ENCODE measurements at places on chromosomes 4 and X.

DNA sequence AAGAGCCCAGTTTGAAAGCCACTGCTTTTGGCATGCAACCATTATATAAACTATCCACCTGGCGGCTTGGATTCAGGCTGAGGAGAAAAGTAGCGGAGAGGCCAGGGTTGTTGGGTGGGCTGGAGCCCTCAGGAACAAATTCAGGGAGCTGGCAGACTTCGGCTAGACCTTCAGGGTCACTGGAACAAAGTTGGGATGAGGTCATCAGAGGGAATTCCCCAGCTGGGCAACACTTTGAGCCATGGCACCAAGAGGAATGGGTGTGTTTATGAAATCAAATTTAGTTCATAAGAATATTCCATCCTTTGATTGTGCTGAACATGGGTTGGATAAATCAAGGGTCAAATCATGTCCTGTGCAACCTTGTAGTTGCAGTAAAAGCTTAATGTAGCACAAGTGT lies 22.0 kb downstream of the MTMR1 start:
- H3K4me3 ChIP-seq = no peak overlapping the region
- no peaks in the 10 kb centered on the region for H3K36me3 ChIP-seq
- DNase-seq = no peak

DNA sequence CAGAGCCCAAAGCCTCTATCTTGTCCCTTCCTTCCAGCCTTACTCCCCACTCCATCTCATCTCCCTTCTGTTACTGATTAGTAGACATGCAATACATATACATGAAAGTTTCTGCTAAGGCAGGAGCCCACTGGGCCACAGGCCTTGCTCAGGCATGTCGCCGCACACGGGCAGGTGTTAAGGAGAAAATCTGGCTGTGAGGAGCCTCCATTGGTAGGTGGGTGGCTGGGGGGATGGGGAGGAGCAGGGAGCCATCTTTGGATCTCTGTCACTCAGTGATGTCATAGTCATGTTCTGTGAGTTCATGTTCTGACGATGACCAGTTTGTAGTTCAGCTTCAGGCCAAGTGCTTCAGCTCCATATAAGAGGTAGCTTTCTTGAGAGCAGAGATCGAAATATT lies 2.9 kb upstream of the HMGB3 start:
- DNase-seq = no peak
- no peaks in the 10 kb centered on the region for H3K36me3 ChIP-seq
- no peak overlapping the region for H3K27ac ChIP-seq
- H3K4me3 ChIP-seq = no peak overlapping the region

DNA sequence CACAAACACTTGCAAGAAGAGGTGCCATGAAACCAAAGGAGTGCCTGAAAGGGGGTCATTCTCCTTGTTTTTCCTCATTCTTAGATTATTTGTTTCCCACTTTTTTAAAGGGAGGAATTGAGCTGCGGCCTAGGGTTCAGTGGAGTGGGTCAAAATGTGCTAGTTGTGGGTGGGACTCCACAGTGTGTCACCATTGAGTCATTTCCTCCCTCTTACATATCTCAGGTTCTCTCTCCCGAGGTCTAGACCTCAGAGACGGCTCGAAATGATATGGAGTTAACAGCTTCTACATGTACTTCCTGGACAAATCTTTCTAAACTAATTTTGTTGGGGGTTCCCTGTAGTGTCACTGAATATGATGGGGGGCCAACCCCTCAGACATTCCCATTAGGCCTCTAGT lies 328.4 kb upstream of the SPANXN1 start:
- H3K4me1 ChIP-seq = no peaks in the 10 kb centered on the region
- no peak overlapping the region for H3K27ac ChIP-seq
- no peaks in the 10 kb centered on the region for H3K27me3 ChIP-seq

GRCh38 chr4:184267673-184268583 lies 50.3 kb upstream of the ENPP6 start:
- H3K27me3 ChIP-seq = no peaks in the 10 kb centered on the region
- H3K4me3 ChIP-seq = no peak overlapping the region

DNA sequence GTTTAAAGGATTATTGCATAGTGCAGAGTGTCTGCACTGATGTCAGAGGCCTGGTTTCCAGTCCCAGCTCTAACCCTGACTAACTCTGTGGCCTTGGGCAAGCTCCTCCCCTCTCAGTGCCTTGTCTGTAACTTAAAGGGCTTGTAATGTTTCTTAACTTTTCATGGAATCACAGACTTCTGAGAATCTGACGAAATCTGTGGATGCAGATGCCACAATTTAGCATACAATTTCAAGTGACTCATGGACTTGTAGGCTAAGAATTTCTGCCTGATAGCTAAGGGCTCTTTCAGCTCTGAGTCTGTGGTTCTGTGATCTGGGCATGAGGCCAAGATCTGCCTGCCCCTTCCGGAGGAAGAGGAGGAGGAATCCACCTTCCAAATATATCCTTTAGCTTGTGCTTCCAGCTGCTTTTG lies 236.9 kb downstream of the AR start:
- no peak overlapping the region for H3K4me3 ChIP-seq
- no peaks in the 10 kb centered on the region for H3K27me3 ChIP-seq
- no peaks in the 10 kb centered on the region for H3K4me1 ChIP-seq
- peak; percentile 56 for DNase-seq
- H3K27ac ChIP-seq = no peak overlapping the region

DNA sequence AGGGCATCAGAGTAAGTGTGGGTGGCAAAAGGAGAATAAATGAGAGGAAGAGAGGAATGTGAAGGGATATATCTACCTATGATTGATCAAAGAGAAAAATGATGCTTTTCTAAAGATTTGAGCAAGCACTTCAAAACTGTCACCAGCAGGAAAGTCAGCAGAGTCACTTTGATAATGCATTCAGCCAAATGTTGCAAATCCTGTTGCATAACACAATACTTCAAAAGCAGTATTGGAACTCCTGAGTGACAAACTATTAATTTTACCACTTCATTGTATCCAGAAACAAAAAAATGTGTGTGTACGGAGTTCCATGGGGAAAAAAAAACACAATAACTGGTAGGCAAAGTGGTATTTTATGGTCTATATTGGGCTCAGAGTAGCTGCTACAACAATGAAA lies 160.3 kb downstream of the EMCN start:
- no peaks in the 10 kb centered on the region for H3K4me1 ChIP-seq
- no peak overlapping the region for H3K27ac ChIP-seq
- no peak overlapping the region for H3K4me3 ChIP-seq

GRCh38 chrX:120316587-120317283 lies 5.5 kb upstream of the TMEM255A start:
- no peak overlapping the region for H3K27ac ChIP-seq
- H3K4me1 ChIP-seq = no peaks in the 10 kb centered on the region
- no peaks in the 10 kb centered on the region for H3K27me3 ChIP-seq
- no peak overlapping the region for H3K4me3 ChIP-seq

DNA sequence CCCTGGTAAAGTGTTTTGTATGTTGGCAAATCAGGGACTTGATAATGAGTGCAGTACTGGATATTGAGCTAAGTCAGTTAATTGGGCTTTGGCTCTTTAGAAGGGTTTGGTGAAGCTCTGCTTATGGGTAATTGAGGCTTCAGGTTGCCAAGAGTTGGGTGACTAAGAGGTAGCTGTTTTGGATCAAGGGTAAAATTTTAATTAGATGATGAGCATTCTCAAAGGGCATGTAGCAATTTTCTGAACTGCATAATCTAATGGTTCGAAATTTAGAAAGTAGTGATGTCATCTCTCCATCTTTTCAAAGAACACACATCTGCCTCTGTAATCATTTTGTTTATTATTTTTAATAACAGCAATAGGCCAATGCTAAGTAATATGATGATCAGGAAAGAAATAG lies 5.5 kb upstream of the TRIM2 start:
- H3K36me3 ChIP-seq = no peaks in the 10 kb centered on the region
- no peak overlapping the region for H3K27ac ChIP-seq
- H3K4me3 ChIP-seq = no peak overlapping the region
- no peak for DNase-seq

- H3K4me3 ChIP-seq = no peak overlapping the region
- no peaks in the 10 kb centered on the region for H3K36me3 ChIP-seq
- H3K4me1 ChIP-seq = no peaks in the 10 kb centered on the region
- no peaks in the 10 kb centered on the region for H3K27me3 ChIP-seq
- H3K27ac ChIP-seq = no peak overlapping the region
Measured at GRCh38 chr4:19739101-19739651, 512.5 kb upstream of the SLIT2 start.

DNA sequence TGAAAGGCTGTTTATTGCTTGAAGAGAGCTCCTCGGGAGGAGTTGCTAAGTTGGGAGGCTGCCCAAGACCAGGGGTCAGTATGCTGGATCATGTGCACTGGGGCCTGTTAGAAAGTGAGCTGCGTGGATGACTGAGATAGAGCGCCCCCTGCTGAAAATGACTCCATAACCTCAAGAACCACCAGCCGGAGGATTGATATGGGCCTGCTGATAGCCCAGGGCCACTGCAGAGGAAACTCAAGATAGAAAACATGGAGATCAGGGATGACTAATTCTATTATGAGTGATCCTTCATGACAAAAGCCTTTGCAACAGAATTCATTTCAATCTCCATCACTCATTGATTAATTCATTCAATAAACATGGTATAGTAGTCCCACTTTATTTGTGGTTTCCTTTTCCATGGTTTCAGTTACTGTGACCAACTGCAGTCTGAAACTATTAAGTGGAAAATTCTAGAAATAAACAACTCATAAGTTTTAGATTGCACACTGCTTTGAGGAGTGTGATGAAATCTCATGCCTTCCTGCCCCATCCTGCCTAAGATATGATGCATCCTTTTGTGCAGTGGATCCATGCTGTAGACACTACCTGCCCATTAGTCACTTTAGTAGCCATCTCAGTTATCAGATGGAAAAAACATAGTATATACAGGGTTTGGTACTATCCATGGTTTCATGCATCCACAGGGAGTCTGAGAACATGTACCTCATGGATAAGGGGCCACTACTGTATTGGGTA lies 126.7 kb upstream of the MBNL3 start:
- H3K27me3 ChIP-seq = no peaks in the 10 kb centered on the region
- no peaks in the 10 kb centered on the region for H3K4me1 ChIP-seq
- H3K27ac ChIP-seq = no peak overlapping the region
- no peaks in the 10 kb centered on the region for H3K36me3 ChIP-seq
- peak; percentile 24 for DNase-seq

DNA sequence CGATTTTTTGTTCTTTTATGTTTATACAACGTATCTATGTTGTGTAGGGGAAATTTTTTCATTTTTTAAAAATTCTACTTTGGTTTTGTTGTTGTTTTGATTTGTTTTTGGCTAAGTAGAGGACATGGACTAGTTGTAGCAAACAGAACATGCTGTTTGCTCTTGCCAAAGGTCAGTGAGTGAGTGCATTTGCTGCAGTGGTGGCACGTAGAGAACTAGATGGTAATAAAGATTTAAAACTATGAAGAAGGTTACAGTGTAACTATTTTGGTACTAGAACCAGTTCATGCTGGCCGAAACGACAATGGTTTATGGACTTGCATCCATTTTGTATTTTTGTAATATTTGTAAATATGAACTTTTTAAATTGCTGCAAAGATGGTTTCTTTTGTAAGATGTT lies 1.9 kb upstream of the SCML1 start:
- no peaks in the 10 kb centered on the region for H3K36me3 ChIP-seq
- DNase-seq = no peak
- H3K27ac ChIP-seq = peak overlapping the region; percentile 83

- no peaks in the 10 kb centered on the region for H3K27me3 ChIP-seq
- H3K27ac ChIP-seq = no peak overlapping the region
- H3K4me3 ChIP-seq = no peak overlapping the region
- no peak for DNase-seq
Measured at GRCh38 chr4:96150466-96150865, 310.6 kb downstream of the PDHA2 start.

- H3K4me1 ChIP-seq = no peaks in the 10 kb centered on the region
- DNase-seq = peak; percentile 14
- no peaks in the 10 kb centered on the region for H3K27me3 ChIP-seq
- no peak overlapping the region for H3K4me3 ChIP-seq
- H3K27ac ChIP-seq = no peak overlapping the region
Measured at GRCh38 chr4:120808475-120809141, 113.9 kb downstream of the PRDM5 start.

DNA sequence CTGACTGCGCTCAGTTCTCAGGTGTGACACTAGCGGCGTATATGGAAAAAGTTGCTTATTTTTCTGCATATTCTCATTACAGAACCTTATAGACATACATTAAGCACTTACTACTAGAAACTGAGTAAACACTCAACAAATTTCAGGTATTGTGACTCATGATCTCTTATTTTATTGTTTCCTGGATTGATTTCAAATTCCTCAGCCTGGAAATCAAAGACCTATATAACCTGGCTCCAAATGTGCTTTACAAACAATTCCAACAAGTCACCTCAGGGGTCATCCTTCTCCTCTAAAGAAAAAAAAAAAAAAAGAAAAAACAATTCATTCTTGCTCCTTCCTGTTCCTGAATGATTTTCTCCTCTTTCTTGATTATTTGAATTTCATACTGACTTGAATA lies 152.3 kb downstream of the ADAM29 start:
- no peaks in the 10 kb centered on the region for H3K4me1 ChIP-seq
- H3K27me3 ChIP-seq = no peaks in the 10 kb centered on the region
- no peak overlapping the region for H3K4me3 ChIP-seq
- H3K27ac ChIP-seq = no peak overlapping the region
- DNase-seq = no peak

GRCh38 chr4:127604949-127605709 lies 27.6 kb upstream of the INTU start:
- no peak overlapping the region for H3K27ac ChIP-seq
- H3K4me3 ChIP-seq = no peak overlapping the region
- H3K36me3 ChIP-seq = no peaks in the 10 kb centered on the region
- H3K27me3 ChIP-seq = peaks cover 3% of the 10 kb centered on the region

GRCh38 chrX:120380699-120381098 lies 18.8 kb downstream of the ATP1B4 start:
- no peak overlapping the region for H3K27ac ChIP-seq
- no peaks in the 10 kb centered on the region for H3K4me1 ChIP-seq
- no peak overlapping the region for H3K4me3 ChIP-seq
- H3K27me3 ChIP-seq = peaks cover 3% of the 10 kb centered on the region
- no peak for DNase-seq

DNA sequence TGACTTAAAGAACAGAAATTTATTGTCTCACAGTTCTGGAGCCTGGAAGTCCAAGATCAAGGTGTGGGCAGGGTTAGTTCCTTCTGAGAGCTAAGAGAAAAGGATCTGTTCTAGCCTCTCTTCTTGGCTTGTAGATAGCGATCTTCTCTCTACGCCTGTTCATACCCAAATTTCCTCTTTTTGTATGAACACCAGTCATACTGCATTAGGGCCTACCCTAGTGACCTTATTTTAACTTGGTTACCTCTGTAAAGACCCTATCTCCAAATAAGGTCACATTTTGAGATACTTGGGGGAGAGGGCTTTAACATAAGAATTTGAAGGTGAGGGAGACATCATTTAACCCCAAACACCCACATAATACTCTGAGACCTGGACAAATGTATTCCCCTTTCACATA lies 55.6 kb upstream of the SPP1 start:
- no peaks in the 10 kb centered on the region for H3K27me3 ChIP-seq
- no peaks in the 10 kb centered on the region for H3K36me3 ChIP-seq
- DNase-seq = no peak
- no peak overlapping the region for H3K27ac ChIP-seq
- no peak overlapping the region for H3K4me3 ChIP-seq

- no peaks in the 10 kb centered on the region for H3K27me3 ChIP-seq
- no peaks in the 10 kb centered on the region for H3K36me3 ChIP-seq
- peak overlapping the region; percentile 3 for H3K27ac ChIP-seq
- H3K4me1 ChIP-seq = peaks cover 4% of the 10 kb centered on the region
Measured at GRCh38 chrX:115350711-115351381, 61.3 kb downstream of the LUZP4 start.

GRCh38 chrX:10471418-10471817 lies 149.0 kb downstream of the MID1 start:
- no peaks in the 10 kb centered on the region for H3K36me3 ChIP-seq
- H3K27ac ChIP-seq = no peak overlapping the region
- H3K4me1 ChIP-seq = no peaks in the 10 kb centered on the region
- H3K27me3 ChIP-seq = no peaks in the 10 kb centered on the region

Data from right lobe of liver (tissue), 6 donors.